ENCODE measurements at places on chromosomes 1 and 21.

GRCh38 chr1:152473887-152474537 lies 36.6 kb upstream of the LCE5A start:
- no peak for DNase-seq

DNA sequence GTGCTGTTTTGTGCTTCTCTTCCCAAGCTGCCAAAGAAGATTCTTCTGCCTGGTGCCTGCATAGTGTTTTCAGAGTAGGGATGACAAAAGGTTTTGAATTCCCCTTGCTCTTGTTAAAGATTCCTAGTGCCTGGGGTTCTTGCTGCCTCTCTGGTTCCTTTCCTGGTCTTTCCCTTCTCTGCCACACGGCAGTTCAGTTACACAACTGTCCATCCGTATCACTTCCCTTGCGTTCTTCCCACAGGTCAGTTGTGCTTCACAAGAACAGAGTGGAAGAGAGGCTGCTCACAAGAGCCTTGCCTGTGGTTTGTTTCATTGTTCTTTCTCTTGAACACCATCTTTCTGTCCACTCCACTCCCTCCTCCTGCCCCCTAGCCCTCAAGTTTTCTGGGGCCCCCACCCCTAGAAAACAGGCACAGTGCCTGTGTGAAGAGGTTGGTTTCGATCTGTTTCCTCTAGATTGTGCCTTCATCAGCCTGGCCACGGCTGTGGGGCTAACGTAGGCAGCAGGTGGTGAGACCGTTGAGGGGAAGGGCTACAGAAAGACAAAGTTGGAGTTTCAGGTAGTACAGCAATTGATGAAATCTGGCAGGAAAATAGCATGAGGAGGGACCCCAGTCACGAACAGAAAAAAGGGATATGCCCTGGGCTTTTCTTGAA lies 5.8 kb downstream of the VASH2 start:
- DNase-seq = no peak

GRCh38 chr21:31442339-31442738 lies 98.3 kb upstream of the TIAM1 start:
- no peak for DNase-seq

DNA sequence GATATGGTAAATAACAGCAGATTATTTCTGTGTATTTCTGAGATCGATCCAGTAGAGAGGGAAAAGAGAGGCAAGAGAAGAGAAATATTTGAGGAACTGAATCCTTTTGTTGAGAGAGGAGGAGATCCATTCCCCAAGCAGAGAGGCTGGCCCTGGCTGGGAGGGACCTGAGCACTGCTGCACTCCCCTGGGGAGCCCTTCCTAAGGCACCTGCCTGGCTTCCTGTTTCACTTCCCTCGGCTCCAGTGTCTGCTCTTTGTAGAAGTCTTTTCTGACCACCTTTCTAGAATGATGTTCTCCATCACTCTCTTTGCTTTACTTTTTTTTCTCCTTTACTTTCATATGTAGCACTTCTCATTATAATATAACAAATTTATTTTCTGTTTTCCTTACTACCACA lies 42.3 kb upstream of the SLC6A9 start:
- no peak for DNase-seq

- no peak for DNase-seq
Measured at GRCh38 chr1:101002551-101002950, 23.0 kb downstream of the DPH5 start.

DNA sequence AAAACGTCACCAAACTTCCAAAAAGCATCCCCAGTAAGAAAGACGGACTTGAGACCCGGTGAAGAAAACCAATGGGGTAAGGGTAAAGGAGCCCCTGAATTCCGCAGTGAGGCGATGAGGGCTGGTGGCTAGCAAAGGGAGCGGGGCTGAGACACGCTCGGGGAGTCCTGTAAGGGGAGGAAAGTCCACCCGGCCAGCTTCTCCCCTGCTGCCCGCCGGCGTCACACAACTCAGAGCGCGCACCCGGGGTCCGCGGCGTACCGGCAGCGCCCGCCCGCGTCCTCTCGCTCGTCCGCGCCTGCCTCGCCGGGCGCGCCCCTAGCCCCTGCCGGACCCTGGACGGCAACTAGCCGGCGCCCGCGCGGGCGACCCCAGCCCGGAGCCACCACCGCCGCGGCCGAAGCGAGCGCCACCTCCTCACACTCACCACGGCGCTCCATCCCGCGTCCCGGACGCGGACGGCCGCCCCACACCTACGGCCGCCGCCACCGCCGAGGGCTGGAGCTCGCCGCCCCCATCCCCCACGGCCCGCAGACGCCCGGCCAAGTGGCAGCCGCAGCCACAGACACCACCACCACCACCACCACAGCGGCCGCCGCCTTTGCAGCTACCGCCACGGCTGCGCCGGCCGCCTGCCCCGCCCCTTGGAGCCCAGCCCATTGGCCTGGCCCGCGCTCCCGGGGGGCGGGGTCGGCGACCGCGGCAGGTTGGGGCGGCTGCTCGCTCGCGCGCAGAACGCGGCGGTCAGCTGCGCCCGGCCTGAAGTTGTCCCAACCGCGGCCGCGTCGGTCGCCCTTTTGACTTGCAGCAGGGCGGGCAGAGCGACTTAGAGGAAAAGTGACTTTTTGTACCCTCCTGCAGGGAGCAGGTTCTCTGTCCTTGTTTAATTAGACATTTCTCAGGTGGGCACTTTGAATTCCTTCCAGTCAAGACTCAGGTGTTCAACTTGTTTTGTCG lies 10.0 kb upstream of the ARHGAP29 start:
- no peak for DNase-seq

GRCh38 chr1:2115702-2116341 lies 65.6 kb downstream of the PRKCZ start:
- DNase-seq = no peak

- DNase-seq = no peak
Measured at GRCh38 chr1:101484689-101485338, 248.0 kb downstream of the S1PR1 start.

- no peak for DNase-seq
Measured at GRCh38 chr1:28313702-28314546, 14.9 kb upstream of the MED18 start.

DNA sequence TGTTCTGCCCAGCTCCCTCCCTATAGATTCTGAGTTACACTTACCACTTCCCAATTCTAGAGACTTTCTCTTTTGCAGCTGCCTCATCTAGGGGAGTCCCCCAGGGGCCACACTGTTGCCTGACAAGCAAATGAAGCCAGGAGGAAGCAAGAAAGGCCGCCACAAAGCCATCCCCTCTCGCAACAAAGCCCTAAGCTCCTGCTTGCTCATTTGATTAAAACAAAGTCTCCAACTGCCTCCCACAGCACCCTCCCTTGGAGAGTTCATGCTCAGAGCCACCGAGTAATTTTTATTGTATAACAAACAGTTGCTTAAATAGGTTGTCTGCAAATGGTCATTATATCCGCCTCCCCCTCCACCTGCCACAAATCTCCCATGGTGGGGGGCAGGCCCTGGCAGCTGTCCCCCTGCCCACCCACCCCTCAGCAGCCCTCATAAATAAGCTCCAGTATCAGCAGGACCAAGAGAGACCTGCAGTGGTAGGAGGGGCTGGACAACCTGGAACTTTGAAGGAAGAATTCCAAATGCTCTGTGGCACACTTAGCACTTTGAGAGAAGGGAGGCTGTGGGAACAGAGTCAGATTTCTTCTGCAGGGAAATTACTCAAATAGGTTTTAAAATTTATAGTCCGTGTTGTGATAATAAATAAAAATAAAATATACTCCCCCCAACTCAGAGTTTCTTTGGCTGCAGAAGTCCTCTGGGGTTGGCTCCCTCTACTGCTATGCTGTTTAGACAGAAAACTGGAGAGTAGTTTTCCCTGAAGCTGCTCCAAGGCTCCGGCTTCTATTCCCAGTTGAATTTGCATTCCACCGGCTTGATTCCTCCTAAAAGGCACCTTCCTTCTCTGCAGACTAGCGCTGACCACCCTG lies 237.5 kb downstream of the TTLL7 start:
- DNase-seq = no peak

- DNase-seq = no peak
Measured at GRCh38 chr1:209831615-209832014, 3.8 kb downstream of the UTP25 start.

DNA sequence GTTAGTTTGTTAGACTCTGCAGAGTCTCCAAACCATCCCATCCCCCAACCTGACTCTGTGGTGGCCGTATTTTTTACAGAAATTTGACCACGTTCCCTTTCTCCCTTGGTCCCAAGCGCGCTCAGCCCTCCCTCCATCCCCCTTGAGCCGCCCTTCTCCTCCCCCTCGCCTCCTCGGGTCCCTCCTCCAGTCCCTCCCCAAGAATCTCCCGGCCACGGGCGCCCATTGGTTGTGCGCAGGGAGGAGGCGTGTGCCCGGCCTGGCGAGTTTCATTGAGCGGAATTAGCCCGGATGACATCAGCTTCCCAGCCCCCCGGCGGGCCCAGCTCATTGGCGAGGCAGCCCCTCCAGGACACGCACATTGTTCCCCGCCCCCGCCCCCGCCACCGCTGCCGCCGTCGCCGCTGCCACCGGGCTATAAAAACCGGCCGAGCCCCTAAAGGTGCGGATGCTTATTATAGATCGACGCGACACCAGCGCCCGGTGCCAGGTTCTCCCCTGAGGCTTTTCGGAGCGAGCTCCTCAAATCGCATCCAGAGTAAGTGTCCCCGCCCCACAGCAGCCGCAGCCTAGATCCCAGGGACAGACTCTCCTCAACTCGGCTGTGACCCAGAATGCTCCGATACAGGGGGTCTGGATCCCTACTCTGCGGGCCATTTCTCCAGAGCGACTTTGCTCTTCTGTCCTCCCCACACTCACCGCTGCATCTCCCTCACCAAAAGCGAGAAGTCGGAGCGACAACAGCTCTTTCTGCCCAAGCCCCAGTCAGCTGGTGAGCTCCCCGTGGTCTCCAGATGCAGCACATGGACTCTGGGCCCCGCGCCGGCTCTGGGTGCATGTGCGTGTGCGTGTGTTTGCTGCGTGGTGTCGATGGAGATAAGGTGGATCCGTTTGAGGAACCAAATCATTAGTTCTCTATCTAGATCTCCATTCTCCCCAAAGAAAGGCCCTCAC lies at the start of gene OLIG2:
Gene OLIG2 (plus strand): TSS at position 447 of the 954 bp plus-strand sequence. CDS start 928 bp downstream, outside the sequence.
- DNase-seq = no peak

- peak; percentile 70 for DNase-seq
Measured at GRCh38 chr1:31394584-31395193, 18.3 kb upstream of the SERINC2 start.

- no peak for DNase-seq
Measured at GRCh38 chr1:21287905-21288514, 2.3 kb downstream of the ECE1 start.

DNA sequence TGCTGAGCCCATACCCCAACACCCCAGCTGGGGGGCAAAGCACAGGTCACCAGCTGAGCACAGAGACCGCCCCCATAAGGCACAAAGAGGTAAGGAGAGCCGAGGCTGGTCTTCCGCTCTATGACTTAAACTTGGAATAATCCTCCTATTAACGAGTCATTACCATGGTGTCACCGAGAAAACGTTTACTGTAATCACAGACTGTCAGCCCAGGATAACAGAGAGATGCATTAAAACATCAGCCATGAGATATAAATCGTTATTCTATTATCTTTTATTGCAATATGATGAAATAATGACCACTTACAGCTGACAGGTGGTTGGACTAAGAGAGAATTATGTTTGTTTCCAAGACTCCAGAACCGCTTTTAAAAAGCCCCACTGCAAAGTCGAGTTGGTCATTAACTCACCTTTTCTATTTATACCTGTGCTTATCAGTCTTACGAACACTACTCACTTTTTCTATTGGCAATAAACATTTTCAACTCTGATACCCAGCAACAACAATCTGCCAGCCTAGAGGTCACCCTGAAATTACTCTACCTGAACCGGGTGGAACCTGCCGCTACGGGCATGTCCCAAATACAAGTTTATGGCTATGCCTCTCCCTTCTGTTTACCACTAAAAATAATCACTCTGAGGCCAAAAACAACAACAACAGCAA lies 21.5 kb downstream of the NPHP4 start:
- no peak for DNase-seq

DNA sequence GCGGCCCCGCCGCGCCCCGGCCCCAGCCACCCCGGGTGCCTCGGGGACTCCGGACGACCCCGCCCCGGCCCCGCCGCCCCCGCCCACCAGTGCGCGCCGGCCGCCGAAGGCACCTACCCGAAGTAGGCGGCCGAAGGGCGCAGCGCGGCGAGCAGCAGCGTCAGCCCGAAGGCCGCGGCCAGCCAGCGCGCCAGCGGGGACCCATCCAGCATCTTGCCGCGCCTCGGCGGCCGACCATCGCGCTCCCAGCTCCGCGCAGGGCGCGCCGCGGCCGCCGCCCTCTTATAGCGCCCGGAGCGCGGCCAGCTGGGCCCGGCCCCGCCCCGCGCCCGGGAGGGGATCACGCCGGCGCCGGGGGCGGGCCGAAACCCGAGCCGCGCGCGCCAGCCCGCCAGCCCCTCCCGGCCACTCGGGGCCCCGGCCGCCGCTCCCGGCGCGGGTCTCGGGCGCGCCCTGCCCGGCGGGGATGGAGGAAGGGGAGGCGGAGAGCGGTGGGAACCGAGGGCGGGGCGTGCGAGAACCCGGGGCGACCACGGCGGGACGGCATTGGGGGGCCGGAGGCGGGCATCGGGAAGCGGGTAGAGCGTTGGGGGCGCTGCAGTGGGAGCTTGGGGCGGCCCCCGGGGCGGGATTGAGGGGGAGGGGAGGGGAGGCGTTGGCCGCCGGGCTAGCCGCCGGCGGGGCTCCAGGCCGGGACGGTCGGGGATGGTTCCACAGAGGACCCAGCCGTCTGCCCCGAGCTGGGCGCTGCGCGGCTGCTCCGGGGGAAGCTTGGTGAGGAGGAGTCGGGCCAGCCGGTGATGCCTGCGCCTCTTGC lies at the start of gene WNT9A:
Gene WNT9A (minus strand): TSS at position 257 of the 817 bp plus-strand sequence. CDS start 45 bp downstream, at position 212.
- DNase-seq = no peak

DNA sequence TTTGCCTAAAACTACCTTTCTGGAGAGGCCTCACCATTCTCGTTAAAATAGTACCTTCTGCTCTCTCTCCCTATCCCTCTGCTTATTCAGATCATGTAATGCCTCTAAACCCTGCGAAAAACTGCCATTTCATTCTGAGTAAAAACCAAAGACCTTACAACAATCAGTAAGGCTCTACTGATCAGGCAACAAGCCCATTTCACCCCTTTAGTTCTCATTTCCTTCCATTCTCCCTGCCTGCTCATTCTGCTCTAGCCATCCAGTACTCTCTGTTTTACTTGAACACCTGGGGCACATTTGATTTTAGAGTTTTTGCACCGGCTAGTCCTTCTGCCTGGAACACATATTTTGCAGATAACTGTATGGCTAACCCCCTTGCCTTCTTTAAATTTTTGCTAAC lies 187.8 kb downstream of the COQ8A start:
- no peak for DNase-seq

DNA sequence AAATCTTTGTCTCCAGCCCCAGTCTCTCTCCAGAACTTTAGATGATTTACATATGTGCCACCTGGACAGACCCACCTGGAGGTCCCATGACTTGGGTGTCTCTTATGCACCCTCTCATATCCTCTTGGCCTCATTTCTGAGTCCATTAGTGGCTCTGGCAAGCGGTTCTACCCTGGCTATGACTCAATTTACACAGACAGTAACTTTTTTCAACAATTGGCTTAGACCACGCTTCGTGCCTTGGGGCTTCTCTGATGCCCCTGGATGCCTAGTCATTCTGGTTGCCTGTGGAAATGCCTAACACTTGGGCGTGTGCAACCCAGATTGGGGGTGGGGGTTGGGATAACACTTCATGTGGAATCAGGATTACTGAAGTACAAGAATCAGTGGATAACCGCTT lies 57.1 kb upstream of the GADD45A start:
- no peak for DNase-seq

GRCh38 chr1:5826601-5827000 lies 165.6 kb downstream of the NPHP4 start:
- no peak for DNase-seq

Data from activated naive CD4-positive, alpha-beta T cell (primary cell).